ENCODE measurements at places on chromosomes 6 and 20. TPM values are rescaled to one million over a fixed set of nuclear protein-coding genes. Genes with fewer than 3 reads are reported as not detected.

DCDC2 gene
- not detected for polyA plus RNA-seq

LY6G6C gene
- polyA plus RNA-seq = not detected

SNAP91 gene
- polyA plus RNA-seq = 0.03 TPM

POU5F1 gene
- 4.9 TPM for polyA plus RNA-seq

SLC35F1 gene
- polyA plus RNA-seq = 0.49 TPM

BEND3 gene
- polyA plus RNA-seq = 0.69 TPM

All from adipose tissue (tissue), 3 donors.